Right lobe of liver (tissue), 6 donors: ENCODE measurements at places on chromosomes 4 and X.

GRCh38 chr4:167715176-167715575, 377.2 kb upstream of the ANXA10 start:
- DNase-seq = no peak

DNA sequence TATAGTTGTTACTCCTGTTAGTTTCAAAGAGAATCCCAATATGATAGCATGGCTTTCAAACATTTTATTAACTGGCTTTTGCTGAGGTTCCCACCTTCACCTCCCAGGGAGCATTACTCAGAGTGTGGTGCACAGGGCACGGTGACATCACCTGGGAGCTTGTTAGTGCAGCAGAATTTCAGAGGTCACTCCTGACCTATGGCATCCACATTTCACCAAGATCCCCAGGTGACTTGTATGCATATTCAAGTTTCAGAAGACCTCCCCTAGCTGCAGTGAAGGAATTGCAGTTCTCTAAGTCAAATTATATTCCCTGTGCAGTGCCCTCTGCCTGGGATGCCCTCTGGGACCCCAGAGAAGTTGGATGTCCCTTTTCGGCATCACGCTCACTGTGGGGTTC, 29.7 kb upstream of the LNX1 start:
- DNase-seq = no peak

DNA sequence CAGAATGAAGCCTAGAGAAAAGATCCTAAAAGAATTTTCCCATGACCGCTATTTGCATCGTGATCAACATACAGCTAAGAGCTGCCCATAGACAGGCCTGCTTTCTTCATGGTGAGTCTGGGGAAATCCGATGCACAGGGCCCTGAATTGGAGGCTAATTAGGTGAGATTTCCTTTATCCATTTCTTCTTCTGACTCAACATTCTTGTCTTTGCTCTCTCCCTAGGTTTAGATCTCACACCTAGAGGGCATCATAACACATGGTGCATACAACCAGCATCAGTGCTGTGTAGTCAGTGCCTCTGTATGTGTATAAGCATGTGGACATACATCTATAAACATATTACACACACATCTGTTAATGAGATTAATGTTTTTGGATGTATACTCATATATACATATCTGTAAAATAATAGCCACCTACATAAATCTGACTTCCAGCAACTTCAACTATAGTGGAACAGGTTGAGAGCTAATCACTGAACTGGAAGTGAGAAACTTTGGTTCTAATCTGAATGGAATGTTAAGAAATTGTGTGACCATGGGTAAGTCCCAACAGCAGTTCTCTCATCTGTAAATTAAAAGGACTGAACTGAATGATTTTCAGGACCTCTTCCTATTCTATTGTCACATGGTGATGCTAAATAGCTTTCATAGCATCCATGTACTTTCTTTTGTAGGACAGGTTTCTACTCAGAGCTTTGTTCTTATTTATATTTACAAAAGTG, 17.5 kb downstream of the GATB start:
- no peak for DNase-seq

GRCh38 chrX:16750136-16750535, 30.7 kb downstream of the SYAP1 start:
- DNase-seq = no peak

DNA sequence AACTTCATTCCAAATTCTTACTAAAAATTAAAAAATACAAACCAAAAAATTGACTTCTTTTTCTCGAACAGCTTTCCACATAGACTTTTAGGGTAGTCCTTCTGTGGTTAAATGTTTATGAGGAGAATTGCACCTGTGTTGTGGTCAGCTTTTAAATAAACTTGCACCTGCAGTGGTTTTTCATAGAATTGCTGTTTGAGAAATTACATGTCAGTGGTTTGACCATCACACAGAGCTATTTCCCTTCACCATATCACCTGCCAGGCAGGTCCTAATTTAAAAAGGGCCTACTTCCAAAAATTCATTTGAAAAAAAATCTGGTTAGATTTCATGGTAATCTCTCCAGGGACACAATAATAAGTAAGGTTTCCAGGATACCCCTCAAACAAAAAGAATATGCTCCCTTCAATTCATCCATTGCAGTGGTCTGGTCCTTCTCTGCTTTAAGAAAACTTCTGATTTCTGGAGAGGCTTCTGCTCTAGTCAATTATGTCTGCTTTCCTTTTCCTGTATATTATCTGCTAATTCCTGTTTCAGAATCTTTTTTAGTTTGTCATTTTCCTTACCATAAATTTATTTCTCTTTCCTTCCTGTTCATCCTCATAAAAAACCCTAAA, 9.8 kb upstream of the UTP3 start:
- DNase-seq = no peak

GRCh38 chrX:77731821-77732419, 54.1 kb downstream of the ATRX start:
- DNase-seq = no peak

- DNase-seq = no peak
These were observed 15.4 kb upstream of the DOCK11 start for GRCh38 chrX:118480172-118480571.

DNA sequence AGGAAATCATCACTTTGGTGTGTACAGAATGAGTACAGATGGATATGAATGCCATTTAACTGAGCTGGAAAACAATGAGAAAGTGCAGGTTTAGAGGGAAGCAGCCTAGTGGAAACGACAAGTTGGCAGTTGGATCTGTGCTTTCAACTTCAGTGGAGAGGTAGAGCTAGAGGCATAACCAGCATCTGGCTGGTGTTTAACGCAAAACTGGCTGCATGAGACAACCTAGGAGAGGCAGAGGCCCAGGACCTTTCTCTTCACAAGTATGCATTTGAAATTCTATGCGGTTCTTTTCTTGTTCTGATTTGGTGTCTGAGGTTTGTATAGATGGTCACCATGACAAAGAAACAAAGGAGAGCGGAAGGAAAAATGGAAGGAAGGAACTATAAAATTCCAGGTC, 63.1 kb downstream of the ANXA5 start:
- no peak for DNase-seq

GRCh38 chr4:80133240-80133783, 60.3 kb upstream of the ANTXR2 start:
- DNase-seq = no peak

DNA sequence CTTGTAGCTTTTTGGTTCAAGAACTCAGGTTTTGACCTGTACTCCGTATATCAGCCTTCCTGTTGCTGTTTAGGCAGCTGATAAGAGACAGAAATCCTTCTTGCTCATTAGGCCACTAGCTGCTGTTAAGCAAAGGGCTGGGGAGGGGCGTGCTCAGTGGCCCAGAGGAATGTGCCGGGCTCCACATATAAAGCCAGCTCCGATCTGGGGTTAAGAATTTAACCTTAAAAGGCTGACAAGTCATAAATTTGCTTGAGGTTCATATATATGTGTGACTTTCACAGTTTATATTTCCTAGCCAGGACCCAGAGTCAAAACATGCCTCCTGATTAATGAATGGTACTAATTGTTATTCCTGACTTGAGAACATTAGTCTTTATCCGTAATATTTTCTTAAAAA, 15.3 kb downstream of the GPC3 start:
- DNase-seq = no peak

DNA sequence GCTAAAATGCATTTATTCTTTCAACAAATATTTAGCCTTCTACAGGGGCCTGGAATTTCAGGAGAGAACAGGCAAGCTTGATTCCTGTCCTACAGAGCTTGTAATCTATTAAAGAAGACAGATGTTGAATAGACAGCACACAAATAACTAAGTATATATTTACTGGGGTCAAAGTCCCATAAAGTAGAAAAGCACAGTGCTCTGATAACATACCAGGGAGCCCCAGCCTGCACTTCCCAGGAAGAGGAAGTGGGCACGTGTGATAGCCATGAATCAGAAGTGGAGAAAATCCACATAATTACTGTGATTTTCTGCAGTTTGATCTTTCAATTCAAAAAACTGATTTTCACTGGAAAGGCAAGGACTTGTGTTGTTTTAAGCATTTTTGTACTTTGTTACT, 129.1 kb downstream of the EGF start:
- no peak for DNase-seq

DNA sequence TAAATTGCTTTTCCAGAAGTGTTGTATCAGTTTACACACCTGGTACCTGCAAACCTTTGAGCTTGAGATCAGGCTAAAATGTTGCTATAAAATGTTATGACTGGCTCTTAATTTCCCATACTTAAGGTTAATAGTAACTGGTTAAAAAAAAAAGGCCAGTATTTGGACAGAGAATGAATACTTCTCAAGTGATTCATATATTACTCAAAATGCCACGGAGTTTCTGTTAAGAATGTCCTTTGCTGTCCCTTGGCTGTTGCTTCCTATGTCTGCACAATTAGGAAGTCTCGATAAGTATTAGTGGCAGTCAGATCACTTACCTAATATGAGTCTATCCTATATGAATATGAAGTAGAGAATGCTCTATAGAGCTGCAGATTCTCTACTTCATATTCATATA, 232.2 kb upstream of the IGFBP7 start:
- no peak for DNase-seq

GRCh38 chr4:142741995-142742394, 104.1 kb downstream of the INPP4B start:
- DNase-seq = no peak

GRCh38 chr4:145694929-145695328, 15.0 kb downstream of the C4orf51 start:
- no peak for DNase-seq

DNA sequence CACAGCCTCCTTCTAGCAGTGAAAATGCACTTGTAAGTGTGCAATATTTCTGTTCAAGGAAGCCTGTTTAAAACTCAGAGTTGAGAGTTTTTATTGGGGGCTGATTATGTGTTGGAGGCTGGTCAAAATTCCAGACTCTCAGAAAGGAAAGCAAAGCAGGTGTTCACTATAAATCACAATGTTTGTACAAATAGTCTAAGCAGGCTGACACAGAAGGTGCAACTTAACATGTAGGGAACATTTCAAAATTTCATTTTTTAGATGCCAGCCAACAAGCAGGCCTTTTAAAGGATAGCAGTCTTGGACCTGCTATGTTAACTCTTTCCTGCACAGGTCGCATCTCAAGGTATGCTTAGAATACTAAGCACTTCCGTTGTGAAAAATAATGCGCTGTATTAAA, 112.3 kb upstream of the IL13RA1 start:
- DNase-seq = no peak

DNA sequence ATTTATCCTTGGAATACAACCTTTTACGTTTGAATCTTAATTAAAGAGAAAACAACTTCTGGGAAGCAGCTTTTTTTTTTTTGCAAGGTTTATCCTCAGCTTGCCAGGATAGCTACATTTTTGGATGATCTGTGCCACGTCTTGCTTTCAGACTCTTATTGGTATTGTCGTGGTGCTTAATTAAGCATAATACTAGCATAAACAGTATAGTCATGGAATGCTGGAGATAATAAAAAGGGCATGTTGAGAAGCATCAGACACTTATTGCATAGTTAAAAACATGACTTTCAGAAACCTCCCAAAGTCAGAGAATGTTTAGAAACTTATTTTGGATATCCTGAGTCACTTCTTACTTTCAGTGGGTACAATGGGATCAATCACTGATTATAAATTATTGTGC, 77.0 kb downstream of the PALLD start:
- DNase-seq = no peak

GRCh38 chr4:76987685-76988084, 38.1 kb downstream of the SEPTIN11 start:
- DNase-seq = no peak

DNA sequence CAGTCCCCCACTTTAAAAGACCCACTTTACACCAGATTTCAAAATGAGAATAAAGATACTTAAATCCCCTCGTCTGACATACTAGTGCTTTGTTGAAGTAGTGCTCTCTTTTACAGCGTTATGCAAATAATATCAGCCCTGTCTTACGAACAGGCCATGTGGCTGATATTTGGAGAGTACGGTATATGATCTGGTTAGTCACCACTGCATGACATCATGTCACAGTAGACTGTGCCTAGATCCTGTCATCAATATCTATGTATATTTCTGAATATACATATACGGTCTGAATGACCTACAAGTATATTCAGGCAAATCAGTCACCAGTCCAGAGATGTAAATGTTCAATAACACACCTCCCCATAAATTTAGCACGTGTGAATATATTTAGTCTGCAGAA, 25.4 kb upstream of the XAGE1B start:
- no peak for DNase-seq

DNA sequence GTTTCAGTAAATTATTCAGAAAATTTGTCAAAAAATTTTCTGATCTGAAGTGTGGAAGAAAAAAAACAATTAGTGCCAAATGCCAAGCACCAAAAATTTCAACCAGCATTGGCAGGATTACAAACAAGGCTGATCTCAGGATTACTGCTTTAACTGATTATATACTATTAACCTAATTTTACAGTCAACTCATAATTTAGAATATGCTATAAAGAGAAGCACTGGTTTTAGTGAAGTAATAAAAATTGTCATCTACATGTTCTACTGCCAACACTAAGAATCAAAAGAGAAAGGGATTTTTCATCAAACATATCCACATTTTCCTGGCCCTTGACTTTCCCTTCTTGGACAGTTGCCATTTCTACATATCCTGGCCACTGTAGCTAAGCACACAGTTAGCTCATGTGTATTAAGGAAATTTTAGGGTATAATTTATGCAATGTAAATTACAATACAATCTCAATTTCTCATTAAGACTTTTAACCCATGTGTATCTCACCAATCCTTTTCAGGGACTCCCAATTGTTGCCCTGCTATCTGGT, 33.8 kb downstream of the THOC2 start:
- no peak for DNase-seq

DNA sequence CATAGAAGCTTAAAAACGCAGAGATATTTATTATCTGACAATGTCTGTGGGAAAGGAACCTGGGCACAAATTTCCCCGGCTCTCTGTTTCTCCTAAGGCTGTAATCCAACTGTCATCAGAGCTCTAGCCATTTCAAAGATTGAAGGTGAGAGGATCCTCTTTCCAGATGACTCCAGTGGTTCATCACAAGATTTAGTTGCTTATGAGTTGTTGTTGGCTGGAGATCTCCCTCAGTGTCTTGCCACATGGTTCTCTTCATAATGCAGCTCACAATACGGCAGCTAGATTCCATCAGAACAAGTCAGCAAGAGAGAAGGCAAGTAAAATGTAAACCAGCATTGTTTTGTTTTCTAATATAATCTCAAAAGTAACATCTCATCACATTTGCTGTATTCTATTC, 369.4 kb downstream of the GASK1B start:
- DNase-seq = no peak

GRCh38 chr4:21512353-21512752, 436.2 kb downstream of the KCNIP4 start:
- no peak for DNase-seq

- DNase-seq = no peak
These were observed 71.4 kb upstream of the NMU start for GRCh38 chr4:55707507-55707906.
